ENCODE measurements at places on chromosomes 5 and 9.
A peak's percentile ranks its signal among the peaks of the same experiment; 100 is the strongest.

DNA sequence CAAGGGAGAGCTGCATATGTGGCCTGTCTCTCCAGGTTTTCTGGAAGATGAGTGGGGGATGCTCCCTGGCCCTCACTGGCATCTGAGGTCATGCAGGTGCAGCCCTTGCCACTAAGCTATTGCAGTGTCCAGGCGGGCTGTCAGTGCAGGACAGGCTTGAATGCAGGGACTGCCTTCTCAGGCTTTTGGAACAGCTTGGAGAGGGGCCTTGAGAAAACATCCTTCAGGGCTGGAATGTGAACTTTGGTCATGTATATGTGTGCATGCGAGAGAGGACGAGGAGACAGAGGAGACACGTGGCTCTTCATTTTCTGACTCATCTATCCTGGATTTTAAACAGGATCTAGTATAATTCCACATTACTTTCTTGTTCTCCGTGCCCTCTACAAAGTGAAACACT, 90.3 kb downstream of the MACROH2A1 start:
- DNase-seq, result no peak

DNA sequence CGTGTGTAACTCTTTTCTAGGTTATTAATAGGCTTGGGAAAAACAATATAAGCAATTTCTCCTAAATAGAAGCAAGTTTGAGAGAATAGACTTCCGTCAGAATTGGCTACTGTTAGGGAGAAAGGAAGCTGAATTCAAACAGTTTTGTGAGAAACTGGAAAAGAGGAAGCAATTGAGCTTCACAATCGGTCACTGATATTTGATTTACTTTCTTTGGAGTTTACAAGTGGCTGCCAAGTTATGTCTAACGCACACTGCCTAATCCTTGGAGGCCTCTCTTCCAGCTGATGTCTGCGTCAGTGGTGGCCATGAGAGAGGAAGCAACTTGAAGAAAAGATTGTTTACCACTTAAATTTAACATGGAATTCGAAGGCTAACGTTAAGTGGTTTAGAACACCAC, 319.5 kb downstream of the ADGRV1 start:
- no peak for DNase-seq

DNA sequence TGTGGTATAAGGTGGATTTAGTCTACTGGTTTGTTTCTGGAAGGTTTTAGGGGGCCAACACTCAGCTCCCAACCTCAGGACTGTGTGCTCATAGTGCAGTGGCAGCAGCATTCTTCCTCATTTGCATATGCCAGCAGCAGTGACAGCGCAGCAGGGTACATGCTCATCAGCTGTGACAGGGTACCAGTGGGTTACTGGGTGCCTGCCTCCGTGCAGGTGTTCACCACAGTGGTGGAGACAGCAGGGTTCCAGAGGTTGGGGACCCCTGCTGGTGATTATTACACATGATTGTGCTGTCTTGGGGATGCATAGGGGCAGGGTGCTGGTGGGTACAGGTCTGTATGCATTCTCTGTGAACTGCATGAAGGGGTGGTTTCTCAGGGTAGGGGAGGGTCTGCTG, 45.5 kb upstream of the IFNE start:
- no peak for DNase-seq

GRCh38 chr5:108747774-108748400, at the start of gene FER:
Gene FER, plus strand, starts transcription at chr5:108747897. Its CDS starts 50,286 bp downstream, at chr5:108798183.
- peak; percentile 24 for DNase-seq

- no peak for DNase-seq
These were observed 33.4 kb upstream of the TGFBR1 start for GRCh38 chr9:99071313-99072039.

DNA sequence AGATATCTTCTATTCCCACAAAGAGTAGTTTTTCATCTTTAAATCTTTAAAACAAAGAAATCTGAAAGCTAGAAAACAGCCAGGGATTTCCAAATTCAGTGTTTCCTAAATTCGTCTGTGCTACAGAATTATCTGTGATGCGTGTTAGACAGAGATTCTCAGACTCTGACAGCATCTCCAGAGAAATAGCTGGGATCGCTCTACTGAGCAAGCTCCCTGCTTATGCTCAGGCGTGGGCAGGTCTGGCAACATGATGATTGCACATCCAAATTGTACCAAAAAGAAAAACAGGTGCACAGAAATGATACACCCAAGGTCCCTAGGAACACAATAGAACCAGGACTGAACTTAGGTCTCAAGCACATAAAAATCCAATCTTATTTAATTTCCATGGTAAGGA, 22.8 kb upstream of the CRHBP start:
- no peak for DNase-seq

DNA sequence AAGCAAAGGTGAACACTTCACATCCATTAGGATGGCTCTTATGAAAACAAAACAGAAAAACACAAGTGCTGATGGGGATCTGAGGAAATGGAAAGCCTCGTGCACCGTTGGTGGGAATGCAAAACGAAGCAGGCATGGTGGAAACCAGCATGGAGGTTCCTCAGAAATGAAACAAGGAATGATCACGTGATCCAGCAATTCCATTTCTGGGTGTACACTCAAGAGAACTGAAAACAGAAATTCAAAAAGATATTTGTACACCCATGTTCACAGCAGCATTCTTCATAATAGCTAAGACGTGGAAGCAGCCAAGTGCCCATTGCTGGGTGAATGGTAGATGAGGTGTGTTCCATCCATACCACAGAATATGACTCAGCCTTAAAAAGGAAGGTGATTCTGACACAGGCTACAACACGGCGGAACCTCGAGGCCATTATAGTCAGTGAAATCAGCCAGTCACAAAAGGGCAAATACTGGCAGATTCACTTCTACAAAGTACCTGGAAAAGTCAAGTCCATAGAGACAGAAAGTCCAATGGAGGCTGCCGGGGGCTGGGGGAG, 87.2 kb upstream of the RAPGEF1 start:
- no peak for DNase-seq

- no peak for DNase-seq
These were observed 128.3 kb downstream of the EFNA5 start for GRCh38 chr5:107542428-107542827.

DNA sequence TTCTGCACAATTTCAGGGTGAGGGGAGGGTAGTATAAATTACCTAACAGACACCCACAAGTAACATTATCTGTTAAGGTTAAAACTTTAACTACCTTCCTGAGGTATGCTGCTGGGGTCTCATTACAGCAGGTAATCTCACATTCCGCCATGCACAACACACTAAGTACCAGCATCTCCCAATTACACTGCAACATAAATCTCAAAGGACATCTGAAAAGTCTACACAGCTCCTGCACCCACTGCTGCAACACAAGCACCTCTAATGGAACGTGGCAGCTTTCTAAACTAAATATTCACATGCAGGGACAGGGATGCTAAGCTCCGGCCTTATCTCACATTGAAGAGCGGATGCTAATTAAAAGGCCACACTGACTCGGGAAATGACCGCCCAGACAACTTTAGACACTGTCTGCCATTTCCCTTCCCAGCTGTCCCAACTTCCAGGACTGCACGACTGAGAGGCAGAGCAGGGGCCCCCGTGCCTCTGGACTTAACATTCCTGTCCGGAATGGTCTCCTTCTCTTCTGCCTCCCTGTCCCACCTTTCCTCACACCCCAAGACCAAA, 45.9 kb downstream of the PSMB7 start:
- DNase-seq, result no peak

DNA sequence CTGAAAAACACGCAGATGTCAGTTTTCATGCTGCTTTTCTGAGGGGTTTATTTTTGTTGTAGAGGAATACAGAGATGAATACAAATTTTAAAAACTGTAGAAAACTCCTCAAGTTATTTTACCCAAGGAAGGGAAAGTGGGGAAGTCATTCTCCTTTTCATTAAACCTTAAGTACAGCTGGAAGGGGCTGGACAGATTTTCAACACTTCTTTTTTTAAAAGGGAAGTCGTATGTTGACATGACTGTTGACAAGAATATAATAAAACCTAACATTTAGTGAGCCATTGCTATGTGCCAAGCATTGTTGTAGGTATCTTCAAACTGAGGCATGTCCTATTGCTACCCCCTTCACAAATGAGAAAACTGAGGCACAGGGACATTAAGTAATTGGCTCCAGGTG, 235.7 kb upstream of the ELL2 start:
- no peak for DNase-seq

GRCh38 chr9:5575000-5575399, 53.9 kb upstream of the RIC1 start:
- no peak for DNase-seq

DNA sequence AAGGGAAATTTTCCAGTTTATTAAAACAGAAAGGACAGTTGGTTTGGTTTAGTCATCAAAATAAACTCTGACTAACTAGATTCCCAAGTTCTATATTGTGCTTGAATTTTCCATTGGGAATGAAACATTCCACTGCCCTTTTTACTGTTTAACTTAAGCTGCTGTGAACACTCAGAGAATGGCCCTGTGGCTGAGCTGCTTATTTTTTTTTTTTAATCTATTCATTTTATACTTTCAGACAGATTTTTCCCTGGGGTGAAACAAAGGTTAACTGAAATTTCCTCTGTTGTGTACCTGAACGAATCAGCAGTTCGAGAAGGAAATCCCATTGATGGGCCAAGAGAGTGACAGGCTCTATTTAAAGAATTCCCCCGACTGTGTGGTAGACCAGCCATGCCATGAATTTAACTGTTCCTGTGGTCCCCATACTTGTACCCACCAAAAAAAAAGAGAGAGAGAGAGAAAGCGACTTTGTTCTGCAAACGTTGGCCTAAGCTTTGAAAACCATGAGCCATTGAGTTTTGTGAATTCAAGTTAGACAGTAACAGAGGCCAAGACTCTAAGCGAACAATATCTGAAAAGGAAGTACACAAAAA, 138.7 kb upstream of the GRHPR start:
- DNase-seq, result no peak

DNA sequence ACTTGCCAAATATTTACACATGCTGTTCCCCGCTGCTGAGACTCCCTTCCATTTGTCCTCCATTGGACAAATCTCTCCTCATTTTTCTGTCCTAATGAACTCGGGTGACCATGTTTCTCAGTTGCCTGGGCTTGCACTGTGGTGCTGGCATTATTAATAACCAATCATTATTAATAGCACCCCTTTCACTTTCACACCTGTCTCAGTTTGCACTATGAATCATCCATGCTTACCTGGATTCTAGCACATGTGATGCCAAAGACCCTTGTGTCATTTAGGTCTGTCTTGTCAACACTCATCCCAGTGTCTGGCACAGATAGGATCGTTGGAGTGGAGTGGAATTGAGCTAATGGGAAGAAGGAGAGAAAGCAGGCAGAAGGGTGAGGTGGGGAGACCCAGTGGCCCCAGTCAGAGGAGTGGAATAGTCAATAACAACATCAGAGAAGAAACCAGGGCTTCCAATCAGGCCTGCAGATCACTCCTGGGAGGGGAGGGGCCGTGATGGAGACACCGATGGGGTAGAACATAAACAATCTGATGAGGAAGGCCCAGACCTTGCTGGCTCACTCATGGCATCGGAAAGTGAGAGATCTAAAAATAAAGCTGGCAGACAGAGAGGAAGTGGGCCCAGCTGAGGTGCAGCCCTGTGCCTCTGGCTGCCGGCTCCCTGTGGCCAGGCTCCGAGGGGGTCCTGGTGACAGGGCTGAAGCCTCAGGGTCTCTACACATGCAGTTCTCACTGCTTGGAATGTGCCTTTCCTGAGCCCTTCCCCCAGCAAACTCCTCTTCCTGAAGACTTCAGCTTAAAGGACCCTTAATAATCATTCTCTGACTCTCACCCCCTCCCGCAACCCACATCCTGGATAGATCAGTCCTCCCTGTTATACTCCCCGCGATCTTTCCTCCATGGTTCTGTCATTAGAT, 33.5 kb upstream of the CRB2 start:
- DNase-seq, result no peak

DNA sequence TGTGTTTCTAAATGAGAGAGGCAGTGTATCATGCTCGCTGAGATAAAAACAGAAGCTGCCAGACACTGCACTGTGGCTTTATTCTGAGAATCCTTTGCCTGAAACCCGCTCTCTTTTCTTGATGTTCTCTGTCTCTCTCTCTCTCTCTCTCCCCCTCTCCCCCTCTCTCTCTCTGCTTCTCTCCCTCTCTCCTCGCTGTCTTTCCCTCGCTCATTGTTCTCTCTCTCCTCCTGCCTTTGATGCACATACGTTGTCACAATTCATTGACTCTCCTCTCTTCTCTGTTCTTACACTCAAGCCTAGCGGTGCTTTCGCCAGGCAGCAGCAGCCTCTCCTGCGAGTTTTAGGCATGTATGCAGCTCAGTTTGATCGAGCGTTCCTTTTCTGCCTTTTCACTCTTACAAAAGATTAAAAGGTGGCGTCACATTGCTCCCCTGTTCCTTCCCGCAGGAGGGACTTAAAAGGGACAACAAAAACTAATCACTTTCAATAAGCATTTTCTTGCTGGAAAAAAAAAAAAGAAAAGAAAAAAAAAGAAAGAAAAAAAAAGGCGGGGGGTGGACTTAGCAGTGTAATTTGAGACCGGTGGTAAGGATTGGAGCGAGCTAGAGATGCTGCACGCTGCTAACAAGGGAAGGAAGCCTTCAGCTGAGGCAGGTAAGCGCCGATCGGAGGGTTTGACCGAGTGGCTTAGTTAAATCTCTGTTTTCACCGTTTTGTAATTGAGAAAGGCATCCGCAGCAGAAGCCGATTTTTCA, 717.9 kb upstream of the WWC1 start:
- DNase-seq, result peak; percentile 40

Measured in nucleus accumbens (tissue), 56 donors.